NCI-H2107 (cell line): ENCODE measurements at places on chromosomes 5 and 9.
A peak's percentile ranks its signal among the peaks of the same experiment; 100 is the strongest.

DNA sequence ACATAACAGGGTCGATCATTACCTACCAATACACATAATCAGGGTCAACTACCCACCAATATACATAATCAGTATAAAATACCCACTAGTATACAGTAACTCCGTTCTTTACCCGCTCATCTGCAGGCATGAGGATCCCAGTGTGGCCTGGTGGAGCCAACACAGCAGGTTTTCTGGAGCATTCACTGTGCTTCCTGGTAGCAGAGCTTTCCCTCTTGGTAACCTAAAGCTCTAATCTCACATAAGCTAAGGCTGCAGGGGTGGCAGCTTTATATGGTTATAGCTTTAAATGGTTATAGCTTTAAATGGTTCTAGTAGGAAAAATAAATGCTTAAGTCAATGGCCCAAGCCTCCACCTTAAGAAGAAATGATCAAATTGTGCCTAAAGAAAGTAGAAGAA is 11.9 kb downstream of the LCN1 start:
- no peak for DNase-seq

DNA sequence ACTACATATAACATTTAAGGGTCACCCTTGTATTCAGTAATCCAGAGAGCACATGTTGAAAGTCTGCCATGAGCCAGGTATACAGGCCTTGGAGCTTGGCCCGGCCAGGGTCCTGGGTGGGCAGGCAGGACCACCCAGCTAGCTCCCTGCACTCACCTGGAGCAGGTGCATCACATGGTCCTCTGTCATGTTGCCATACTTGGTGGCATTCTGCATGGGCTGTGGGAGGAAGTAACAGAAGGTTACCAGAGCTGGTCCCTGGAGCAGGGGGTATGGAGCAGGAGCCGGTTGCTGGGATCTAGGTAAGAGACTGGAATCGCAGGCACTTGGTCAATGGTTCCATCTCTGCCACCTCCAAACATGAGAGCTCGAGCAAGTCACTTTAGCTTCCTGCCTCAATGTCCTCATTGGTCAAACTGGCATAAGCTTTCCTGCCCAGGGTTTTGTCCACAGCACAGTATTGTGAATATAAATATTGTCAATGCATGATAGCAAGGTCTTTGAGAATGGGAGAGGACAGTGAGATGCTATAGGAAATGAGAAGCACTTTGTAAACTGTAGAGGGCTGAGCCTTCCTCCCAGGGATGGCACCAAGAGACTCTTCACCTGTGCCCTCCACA is 6.5 kb downstream of the CD74 start:
- no peak for DNase-seq

DNA sequence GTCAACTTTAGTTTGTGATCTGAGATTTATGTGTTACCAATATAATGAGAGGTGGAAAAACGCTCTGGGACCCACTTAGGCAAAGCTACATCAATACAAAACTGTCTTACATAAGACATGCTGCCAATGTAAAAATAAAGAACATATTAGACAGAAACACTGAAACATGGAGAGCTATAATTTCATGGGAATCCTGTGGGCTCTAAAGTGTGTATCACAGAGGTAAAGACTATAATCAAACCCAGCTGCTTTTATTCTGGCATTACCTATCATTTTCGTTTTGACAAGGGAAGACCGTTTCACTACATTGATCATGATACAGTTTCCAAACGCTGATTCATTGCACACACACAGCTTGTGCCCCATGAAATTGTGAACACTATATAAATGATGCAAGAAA is 400.5 kb upstream of the TUSC1 start:
- no peak for DNase-seq

DNA sequence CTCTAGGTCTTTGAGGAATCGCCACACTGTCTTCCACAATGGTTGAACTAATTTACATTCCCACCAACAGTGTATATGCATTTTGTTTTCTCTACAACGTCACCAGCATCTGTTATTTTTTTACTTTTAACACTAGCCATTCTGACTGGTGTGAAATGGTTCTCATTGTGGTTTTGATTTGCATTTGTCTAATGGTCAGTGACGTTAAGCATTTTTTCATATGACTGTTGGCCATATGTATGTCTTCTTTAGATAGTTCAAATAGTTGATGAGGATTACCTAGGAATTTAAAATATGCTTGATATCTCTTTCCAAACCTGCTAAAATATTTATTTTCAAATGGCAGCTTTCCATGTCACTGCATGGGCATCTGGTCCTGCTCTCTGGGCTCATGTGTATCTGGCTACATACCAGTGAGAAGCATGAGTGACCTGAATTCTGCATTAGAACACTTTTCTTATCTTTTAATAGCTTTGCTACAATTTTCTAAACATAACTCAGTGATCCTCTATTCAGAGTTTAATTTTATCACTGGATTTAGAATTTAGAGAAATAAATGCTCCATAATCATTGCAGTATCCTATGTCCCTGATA is 95.8 kb upstream of the ADAMTS16 start:
- no peak for DNase-seq

- no peak for DNase-seq
These were observed 187.1 kb downstream of the MEF2C start for GRCh38 chr5:88695931-88696330.

DNA sequence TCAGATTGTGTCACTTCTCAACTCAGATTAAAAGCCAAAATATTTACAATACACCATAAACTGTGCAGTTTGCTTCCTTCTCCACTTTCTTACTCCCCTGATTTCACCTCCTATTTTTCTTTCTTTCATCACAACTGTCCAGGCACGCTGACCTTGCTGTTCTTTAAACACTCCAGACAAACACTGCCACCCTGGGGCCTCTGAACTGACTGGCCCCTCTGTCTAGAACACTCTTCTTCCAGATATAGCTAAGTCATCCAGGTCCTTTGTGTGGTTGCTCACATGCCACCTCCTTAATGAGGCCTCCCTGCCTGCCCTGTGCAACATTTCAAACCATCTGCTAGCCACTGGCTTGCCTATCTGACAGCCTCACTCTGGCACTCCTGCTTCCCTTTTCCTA is 46.6 kb downstream of the ATG10 start:
- no peak for DNase-seq

- no peak for DNase-seq
These were observed 15.8 kb upstream of the HMHB1 start for GRCh38 chr5:143796125-143796524.

DNA sequence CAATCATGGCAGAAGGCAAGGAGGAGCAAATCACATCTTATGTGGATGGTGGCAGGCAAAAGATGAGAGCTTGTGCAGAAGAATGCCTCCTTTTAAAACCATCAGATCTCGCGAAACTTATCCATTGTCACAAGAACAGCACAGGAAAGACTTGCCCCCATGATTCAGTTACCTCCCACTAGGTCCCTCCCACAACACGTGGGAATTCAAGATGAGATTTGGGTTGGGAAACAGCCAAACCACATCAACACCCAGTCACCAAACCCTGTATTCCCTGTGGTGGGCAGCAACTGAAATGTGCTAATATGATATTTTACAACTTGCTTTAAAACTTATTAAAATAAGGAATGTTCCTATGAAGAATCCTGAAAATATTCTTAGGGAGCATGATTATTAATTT is 54.2 kb downstream of the RASGRF2 start:
- DNase-seq = no peak

GRCh38 chr5:153972240-153972639 is 66.5 kb downstream of the FAM114A2 start:
- DNase-seq = no peak

DNA sequence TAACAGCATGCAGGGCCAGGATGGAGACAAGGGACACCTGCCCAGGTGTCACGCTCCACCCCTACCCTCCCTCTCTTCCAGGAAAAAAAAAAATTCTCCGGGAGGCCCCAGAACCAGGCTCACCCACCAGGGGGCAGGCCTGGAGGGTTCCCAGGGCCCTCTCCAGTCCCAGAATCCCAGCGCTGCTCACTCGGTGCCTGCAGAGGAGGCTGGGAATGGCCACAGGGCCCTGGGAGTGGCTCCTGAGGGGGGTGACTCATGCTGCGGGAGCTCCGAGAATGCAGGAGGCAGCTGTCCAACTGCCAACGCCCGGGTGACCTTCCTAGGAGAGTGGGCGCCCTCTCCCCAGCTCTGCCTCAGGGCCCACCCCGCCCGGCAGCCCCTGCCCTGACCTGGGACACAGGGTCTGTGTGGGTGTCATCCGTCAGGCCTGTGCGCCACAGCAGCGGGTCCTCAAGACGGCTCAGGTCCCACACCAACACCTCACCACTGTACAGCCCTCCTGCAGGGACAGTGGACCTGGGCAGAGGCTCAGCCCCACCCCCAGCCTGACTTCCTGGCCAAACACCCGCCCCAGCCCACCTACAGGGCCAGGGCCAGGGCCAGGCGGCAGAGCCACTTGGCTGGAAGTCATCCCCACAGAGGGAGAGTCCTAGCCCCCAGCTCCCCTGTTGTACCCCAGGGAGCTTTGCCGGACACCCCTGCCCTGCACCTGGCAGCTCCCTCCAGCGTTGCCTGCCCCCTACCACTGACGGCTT is 21.2 kb downstream of the DYNC2I2 start:
- DNase-seq = peak; percentile 77

DNA sequence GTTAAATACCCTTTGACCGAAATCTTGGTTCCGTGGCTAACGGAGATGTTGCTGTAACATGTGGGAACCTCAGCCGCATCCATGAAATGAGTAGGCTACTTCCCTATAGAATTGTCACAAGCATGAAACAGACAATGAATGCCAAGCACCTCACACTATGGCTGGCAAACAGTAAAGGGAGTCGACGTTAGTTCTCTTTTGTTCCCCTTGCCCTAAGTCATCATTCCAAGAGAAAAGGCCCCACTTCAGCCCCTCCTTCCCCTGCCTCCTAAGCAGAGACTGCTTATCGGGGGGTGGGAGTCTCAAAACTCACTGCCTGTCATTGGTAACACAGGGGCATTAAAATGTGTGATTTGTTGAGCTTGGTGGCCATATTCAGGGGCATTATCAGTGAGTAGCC is 159.6 kb downstream of the MAPKAP1 start:
- no peak for DNase-seq

DNA sequence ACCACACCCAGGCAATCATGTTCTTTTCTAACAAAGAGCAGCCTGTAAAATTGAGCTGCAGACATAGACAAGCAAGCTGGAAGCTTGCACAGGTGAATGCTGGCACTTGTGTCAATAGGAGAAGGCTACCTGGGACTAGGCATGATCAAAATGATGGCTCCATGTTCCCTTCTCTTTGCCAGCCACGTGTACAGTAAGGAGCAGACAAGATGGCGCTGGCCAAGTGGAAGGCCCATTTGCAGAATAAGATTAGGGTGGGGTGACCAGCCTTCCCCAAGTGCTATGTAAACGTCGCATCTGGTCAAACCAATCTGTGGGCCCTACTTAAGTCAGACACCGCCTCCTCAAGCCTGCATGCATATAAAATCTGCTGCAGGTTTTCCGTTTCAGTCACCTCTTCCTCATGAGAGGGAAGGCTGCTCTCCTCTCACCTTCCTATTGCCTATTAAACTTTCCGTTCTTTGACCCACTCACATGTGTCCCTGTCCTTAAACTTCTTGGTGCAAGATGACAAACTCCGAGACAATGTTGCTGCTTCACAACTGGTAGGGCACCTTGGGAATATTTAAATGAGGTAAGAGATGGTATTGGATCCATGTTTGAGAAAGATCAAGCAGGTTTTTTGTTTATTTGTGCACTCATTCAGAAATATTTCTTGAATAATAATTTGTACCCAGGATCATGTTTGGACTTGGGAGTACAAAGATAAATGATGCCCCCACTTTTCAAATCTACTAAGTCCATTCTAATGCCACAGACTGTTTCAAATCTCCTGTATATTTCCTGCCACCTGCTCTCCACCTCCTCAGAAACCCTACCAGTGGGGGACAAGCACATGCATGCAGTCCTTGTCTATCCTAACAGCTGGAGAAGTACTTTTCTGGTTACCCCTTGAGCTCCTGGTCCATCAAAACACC is 30.7 kb upstream of the TGFBR1 start:
- no peak for DNase-seq

DNA sequence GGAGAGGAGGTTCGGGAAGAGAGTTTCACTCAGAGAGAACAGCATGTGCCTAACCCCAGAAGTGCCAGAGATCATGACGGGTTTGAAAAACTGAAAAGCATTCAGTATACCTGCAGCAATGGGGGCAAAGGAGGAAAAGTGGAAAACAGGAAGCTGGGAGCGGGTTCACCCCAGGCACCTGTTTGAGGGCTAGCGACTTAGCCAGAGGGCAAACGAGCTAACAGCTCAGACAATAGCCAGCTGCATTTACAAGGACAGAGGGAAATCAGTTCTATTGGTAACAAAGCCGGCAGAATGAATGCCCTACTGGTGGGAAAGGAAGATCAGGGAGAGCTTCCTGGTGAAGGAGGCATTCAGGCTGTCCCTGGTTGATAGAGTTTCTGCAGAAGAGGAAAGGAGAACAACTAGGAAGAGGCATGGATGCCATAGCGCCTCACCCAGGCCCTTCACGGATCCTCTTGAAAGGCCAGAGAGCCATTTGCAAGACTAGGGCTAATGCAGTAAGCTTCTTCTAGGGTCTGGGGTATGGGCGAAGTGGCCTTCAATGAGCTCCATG is 141.7 kb upstream of the ADRA1B start:
- DNase-seq = no peak

GRCh38 chr9:90964101-90965020 is 162.7 kb downstream of the SYK start:
- DNase-seq = no peak

GRCh38 chr5:95864944-95865504 is 42.5 kb upstream of the GLRX start:
- no peak for DNase-seq

DNA sequence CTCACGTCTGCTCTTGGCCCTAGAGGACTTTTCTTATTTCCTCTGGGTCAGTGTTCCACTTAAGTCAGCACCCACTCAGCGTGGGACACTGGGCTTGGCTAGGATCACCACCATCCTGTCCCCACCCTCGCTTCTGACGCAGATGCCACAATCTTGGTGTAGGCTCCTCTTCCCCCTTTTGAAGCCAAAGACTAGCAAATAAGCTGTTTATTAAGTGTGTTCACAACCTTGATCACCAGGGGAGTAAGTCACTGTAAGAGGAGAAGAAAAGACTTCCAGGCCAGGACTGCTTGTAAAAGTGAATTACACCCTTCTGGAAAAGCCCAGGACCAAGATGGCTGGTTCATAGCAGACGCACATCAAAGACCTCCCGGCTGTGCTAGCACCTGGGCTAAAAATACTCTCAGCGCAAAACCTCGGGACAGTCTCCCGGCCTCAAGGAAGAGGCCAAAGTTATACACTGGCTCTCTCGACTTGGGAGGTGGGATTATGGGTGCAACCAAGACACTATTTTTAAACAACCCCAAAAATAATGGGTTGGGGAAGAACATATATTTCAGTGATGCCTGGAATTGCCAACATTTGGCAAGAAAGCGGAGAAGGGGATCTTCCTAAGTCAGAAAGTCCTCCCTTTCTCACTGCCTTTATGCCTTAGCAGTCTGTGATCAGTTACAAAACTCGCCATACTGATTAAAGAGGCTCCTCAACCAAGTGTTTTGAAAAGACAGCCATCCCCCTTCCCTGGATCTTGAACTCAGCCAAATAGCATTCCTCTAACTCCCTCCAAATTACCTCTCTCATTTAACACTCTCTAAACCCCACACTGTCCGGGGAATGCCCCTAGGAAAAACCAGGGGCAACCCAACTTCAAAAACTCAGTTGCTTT is 69.4 kb downstream of the RAPGEF1 start:
- no peak for DNase-seq
